Karpas-422 (cell line): ENCODE measurements at places on chromosomes 5 and 9. TPM values are rescaled to one million over a fixed set of nuclear protein-coding genes. Genes with fewer than 3 reads are reported as not detected.

GRCh38 chr5:118314931-118315330 lies 673.4 kb downstream of the DTWD2 start:
- DNase-seq = no peak

GRCh38 chr9:105226055-105226454 lies 18.4 kb upstream of the SLC44A1 start:
- no peak for DNase-seq

The MCTP1 gene
- total RNA-seq = 0.40 and 0.41 TPM in 2 replicates

DNA sequence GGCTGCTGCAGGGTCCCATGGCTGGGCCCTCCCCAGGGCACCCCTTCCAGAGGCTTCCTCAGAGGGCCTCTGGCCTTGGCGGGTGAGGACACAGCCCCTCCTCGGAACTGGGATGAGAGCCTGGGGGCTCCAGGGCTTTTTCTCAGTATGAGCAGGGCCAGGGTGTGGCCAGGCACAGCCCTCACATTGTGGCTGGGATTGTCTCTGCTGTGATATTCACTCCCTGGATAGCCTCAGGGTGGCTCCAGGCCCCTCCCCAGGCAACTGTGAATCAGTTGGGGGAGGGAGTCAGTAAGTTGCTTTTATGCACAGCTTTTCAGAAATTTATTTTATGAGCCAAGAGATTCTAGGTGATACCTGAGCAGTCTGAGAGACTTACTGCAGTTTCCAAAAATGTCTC lies 135.7 kb downstream of the CACNA1B start:
- DNase-seq = no peak

GRCh38 chr9:91500509-91501014 lies 76.9 kb upstream of the NFIL3 start:
- no peak for DNase-seq

- no peak for DNase-seq
Observed at GRCh38 chr9:9117866-9118265, 1318.3 kb upstream of the DMAC1 start.

GRCh38 chr5:36450229-36451014 lies 148.7 kb upstream of the RANBP3L start:
- no peak for DNase-seq

- DNase-seq = no peak
Observed at GRCh38 chr5:39440192-39440957, 15.6 kb upstream of the DAB2 start.

DNA sequence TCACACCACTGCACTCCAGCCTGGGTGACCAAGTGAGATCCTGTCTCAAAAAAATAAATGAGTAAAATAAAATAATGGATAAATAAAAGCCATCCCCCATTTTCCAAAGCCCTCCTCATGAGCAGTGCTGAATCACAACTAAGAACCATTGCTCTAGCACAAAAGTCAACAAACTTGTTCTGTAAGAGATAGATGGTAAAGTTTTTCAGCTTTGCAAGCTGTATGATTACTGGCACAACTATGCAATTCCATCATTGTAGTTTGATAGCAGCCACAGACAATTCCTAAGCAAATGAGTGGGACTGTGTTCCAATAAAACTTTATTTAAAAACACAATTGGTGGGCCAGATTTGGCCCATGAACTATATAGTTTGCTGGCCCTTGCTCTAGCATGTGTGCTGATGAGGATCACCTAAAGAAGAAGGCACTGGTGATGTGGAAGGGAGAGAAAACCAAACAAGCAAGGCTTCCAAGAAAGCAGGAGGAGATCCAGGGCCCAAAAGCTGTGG lies 64.6 kb downstream of the NEURL1B start:
- DNase-seq = no peak

The OLFM1 gene
- total RNA-seq = not detected in 2 replicates

The CA9 gene
- 26.8 and 35.2 TPM in 2 replicates for total RNA-seq

- no peak for DNase-seq
Observed at GRCh38 chr5:145493435-145493834, 341.7 kb downstream of the PRELID2 start.

GRCh38 chr9:129693741-129694140 lies 28.3 kb downstream of the PRRX2 start:
- DNase-seq = peak; percentile 21

DNA sequence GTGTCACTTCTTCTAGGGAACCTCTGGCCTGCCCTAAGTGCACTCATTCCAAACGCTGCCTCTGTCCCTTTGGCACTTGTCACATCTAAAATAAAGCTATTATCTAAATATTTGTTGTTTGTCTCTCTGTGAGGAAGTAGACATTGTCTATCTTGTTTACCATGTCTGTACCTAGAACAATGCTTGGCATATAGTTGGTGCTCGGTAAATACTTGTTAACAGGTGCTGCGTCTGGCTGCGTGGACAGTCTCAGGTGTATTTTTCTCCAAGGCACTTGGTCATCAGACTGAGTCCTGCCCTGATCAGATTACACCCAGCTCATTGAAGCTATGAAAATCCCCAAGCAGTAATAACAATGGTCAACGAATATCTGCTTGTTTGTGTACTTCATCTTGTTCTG lies 174.9 kb upstream of the SMIM23 start:
- DNase-seq = no peak

GRCh38 chr5:140101179-140101578 lies 12.7 kb upstream of the PURA start:
- DNase-seq = no peak

DNA sequence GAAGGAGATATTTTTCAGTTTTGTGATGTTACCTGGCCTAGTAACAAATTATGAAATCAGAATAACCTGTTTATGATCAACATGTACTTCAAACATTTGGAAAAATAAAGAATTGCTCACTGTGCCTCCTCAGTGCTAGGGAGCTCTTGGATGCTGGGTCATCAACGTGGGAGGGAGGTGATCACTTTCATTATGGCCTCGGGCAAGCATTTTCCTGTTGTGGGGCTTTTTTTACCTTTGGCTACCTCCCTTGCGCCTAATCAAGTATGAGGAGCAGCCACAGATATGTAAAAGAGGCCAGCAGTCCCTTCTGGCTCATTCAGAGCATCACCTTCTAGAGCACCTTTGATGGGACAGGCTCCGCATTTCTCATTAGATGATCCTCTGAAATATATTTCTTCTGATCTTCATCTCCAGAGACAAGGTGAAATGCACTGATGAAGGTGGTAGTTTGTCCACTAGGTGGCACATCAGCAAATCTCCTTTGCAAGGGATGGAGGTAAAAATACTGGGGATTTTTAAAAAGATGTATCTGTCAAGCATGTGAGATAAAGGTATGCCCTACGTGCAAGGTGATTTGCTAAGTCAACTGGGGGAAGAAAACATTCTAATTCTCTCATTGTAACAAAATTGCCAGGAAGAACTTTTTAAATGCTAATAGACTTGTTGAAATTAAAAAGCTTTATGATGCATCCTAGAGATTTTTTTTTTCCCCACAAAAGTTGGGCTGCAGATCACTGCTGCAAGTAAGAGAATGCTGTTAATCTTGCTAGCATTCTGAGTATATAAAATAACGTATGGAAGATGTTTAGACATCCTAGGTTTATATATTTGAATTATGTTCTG lies 218.2 kb downstream of the MAST4 start:
- DNase-seq = peak; percentile 89
